ENCODE measurements at places on chromosomes 12 and 14. TPM values are rescaled to one million over a fixed set of nuclear protein-coding genes. Genes with fewer than 3 reads are reported as not detected.

- no peaks in the 10 kb centered on the region for H3K27me3 ChIP-seq
- no peak overlapping the region for H3K27ac ChIP-seq
- no peaks in the 10 kb centered on the region for H3K4me1 ChIP-seq
Measured at GRCh38 chr14:22464422-22465142, 124.4 kb downstream of the DAD1 start.

DNA sequence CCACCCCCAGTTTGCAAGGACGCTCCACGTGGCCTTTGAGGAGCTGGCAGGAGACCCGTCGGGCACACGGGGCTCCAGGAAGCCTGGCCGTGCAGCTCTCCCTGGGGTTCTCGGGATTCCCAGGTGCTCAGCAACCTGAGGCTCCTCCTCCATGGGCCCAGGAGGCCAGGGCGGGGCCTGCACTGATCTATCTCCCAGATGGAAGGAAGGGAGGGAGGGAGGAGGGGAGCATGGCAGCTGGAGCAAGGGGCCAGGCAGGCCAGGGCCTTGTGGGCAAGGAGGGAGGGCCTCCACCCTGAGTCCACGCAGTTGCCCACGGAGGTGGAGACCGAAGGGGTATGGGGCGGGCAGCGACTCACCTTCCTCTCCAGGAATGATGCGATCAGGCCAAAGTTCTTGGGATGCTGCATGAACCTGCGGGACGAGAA is 127.3 kb downstream of the RFLNA start:
- peak overlapping the region; percentile 98 for H3K27ac ChIP-seq
- H3K4me1 ChIP-seq: peaks cover 12% of the 10 kb centered on the region
- peak; percentile 91 for DNase-seq
- H3K27me3 ChIP-seq: no peaks in the 10 kb centered on the region
- H3K4me3 ChIP-seq: peak overlapping the region; percentile 9

GRCh38 chr12:25904442-25904841 is 54.0 kb upstream of the RASSF8 start:
- H3K27me3 ChIP-seq: no peaks in the 10 kb centered on the region
- H3K4me1 ChIP-seq: no peaks in the 10 kb centered on the region
- no peak for DNase-seq
- H3K36me3 ChIP-seq: no peaks in the 10 kb centered on the region
- no peak overlapping the region for H3K27ac ChIP-seq

DNA sequence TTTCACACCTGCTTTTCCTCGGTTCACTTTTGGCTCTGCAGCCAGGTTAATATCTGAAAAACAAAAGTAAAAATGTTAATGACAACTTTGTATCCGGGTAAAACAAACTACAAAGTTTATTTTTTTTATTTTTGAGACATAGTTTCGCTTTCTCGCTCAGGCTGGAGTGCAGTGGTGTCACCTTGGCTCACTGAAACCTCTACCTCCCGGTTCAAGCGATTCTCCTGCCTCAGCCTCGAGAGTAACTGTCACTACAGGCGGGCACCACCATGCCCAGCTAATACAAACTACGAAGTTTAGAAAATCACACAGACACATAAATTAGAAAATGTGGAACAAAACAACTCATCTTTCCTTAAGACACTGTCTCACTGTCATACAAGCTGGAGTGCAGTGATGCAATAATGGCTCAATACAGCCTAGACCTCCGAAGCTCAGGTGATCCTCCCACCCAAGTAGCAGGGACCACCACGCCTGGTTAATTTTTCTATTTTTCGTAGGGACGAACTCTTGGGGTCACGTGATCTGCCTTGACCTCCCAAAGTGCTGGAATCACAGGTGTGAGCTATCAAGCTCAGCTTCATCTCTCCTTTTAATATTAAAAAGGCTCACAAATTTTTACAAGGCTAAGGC is 38.1 kb downstream of the HNRNPC start:
- no peaks in the 10 kb centered on the region for H3K4me1 ChIP-seq
- H3K27me3 ChIP-seq: no peaks in the 10 kb centered on the region
- no peak for DNase-seq

DNA sequence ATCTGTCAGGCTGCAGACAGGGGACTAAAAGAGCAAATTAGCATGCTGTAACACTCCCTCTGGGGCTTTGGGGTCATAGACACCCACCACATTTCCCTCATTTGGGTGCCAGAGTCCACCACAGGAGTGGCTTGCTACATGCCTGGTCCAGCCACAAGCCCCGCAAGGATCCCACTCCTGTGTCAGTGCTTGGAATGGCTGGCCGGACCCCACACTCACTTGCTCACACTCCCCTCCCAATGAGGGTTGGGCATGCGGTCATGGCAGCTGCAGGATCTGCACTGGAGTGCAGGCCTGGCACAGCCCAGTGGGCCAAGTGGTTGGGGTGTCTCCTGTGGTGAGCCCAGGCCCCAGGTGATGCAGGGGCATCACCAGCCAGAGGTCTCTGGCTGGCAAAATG is 59.9 kb downstream of the TSPAN19 start:
- H3K4me3 ChIP-seq: no peak overlapping the region
- no peaks in the 10 kb centered on the region for H3K36me3 ChIP-seq
- no peak overlapping the region for H3K27ac ChIP-seq
- H3K4me1 ChIP-seq: no peaks in the 10 kb centered on the region

DNA sequence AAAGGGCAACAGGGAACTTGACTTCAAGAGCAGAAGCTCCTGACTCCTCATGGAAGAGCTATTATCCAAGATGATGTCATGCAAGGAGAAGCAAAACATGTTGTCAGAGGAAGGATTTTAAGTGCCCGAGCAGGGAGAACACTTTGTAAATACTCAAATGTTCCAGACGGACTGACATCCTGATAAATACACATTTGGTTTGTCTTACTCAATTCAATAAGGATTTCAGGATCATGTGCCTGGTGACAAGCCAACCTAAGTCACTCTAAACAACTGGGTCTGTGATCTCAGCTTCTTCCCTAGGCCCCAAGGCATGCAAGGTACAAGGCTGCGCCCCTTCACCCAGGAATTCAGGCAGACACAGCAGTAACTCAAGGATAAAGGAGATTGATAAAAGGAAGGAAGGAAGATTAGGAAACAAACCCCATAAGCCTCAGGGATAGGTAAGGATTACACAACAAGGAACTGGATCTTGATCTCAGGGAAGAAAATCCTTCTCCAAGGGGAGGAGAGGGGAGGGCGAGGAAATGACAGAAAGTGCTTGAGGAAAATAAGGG is 26.8 kb upstream of the CEBPE start:
- peak overlapping the region; percentile 86 for H3K27ac ChIP-seq
- H3K4me1 ChIP-seq: peaks cover 3% of the 10 kb centered on the region
- no peak for DNase-seq
- H3K4me3 ChIP-seq: no peak overlapping the region
- H3K36me3 ChIP-seq: no peaks in the 10 kb centered on the region

- H3K27ac ChIP-seq: no peak overlapping the region
- no peak for DNase-seq
- H3K4me1 ChIP-seq: no peaks in the 10 kb centered on the region
- H3K36me3 ChIP-seq: no peaks in the 10 kb centered on the region
- no peak overlapping the region for H3K4me3 ChIP-seq
- H3K27me3 ChIP-seq: no peaks in the 10 kb centered on the region
Measured at GRCh38 chr12:128459067-128459466, 192.1 kb downstream of the TMEM132C start.

- H3K36me3 ChIP-seq: peaks cover 21% of the 10 kb centered on the region
- peak overlapping the region; percentile 58 for H3K27ac ChIP-seq
- DNase-seq: no peak
- no peaks in the 10 kb centered on the region for H3K4me1 ChIP-seq
Measured at GRCh38 chr12:120183211-120183631, 11.3 kb downstream of the GCN1 start.

DNA sequence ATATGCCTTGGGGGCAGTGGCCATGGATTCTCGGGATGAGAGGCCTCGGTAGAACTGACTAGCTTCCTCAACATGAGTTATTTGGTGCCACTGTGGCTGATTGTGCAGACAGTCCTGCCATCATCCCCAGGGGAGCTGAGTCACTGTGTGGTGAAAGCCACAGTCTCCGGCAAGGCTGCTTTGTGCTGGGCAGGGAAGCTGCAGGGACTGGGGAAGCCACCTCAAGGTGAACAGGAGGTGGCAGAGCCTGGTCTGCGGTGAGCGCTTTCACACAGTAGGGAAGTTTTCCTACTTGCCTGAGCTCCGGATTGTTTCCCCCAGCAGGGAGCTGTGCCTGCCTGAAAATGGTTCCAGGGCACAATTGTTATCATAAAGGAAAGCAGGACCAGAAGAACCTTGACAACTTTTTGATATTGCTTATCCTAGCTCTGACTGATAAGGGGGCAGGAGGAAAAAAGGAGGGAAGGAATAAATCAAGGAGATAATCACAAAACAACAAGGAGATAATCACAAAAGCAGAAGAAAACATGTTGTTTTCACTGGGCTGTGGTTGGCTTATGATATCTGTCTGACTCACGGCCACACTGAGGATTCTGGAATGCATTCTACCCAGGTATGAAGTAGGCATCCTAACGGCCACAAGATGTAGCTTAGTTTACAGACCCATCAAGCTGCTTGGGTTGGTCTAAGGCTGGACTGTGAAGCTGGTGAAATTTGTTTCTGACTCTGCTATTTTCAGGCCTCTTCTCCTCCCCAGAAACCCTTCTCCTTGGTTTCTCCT is 32.2 kb upstream of the GNG2 start:
- H3K27ac ChIP-seq: no peak overlapping the region
- no peak overlapping the region for H3K4me3 ChIP-seq
- DNase-seq: no peak
- no peaks in the 10 kb centered on the region for H3K36me3 ChIP-seq
- H3K4me1 ChIP-seq: no peaks in the 10 kb centered on the region
- H3K27me3 ChIP-seq: no peaks in the 10 kb centered on the region

GRCh38 chr12:102484017-102484416 is 3.7 kb upstream of the IGF1 start:
- H3K36me3 ChIP-seq: no peaks in the 10 kb centered on the region
- peak overlapping the region; percentile 74 for H3K27ac ChIP-seq
- H3K4me3 ChIP-seq: peak overlapping the region; percentile 46
- H3K4me1 ChIP-seq: peaks cover 6% of the 10 kb centered on the region
- DNase-seq: no peak
- no peaks in the 10 kb centered on the region for H3K27me3 ChIP-seq

GRCh38 chr12:68913682-68914081 is 19.3 kb downstream of the CPM start:
- no peaks in the 10 kb centered on the region for H3K4me1 ChIP-seq
- no peak overlapping the region for H3K27ac ChIP-seq
- DNase-seq: no peak
- no peaks in the 10 kb centered on the region for H3K36me3 ChIP-seq

DNA sequence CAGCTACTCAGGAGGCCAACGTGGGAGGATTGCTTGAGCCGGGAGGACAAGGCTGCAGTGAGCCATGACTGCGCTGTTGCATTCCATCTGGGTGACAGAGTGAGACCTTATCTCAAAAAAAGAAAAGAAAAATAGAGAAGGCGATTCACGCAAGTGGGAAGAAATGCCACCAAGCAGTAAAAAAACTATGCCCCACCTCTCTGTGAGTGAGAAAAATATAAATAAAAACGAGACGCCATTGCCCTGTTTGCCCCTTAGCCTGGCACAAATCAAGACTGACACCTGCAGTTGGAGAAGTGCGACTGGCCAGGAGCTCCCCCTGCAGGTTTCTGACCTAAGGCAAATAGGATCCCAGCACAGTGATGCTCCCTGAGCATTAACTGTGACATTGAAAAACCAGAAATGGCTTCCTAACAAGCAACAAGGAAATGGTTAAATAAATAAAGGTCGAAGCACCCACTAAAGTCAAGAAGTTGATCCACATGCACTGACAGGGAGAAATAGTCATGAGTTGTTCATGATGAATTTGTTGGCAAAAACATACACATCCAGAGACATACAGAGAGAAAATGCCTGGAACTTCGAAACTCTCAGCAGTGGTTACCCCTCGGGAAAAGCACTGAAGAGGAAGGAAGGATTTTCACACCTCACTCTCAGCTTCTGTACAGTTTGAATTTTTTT is 21.1 kb downstream of the GSC start:
- H3K36me3 ChIP-seq: no peaks in the 10 kb centered on the region
- no peak overlapping the region for H3K27ac ChIP-seq
- DNase-seq: no peak
- no peak overlapping the region for H3K4me3 ChIP-seq
- H3K27me3 ChIP-seq: no peaks in the 10 kb centered on the region
- H3K4me1 ChIP-seq: no peaks in the 10 kb centered on the region

DNA sequence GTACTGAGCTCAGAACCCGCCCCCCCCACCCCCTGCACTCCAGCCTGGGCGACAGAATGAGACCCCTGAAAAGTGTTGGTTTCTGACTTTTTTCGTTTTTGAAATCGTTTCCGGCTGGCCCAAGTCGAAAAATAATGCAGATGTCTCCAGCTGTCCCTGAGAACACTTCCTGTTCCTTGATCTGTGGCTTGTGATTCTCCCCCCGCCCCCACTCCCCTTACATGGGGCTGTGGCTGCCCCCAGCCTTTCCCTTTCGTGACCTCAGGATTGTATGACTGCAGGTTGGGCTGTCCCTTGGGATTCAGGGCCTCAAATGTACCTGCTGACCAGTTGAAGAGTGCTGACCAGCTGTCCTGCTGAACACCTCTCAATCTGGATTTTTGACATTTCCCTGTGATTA is 34.1 kb downstream of the NOC4L start:
- no peak overlapping the region for H3K27ac ChIP-seq
- H3K4me1 ChIP-seq: no peaks in the 10 kb centered on the region
- peaks cover 5% of the 10 kb centered on the region for H3K27me3 ChIP-seq
- no peak for DNase-seq
- H3K4me3 ChIP-seq: no peak overlapping the region

GRCh38 chr14:81247271-81247766 is 26.6 kb upstream of the GTF2A1 start:
- no peaks in the 10 kb centered on the region for H3K36me3 ChIP-seq
- no peaks in the 10 kb centered on the region for H3K4me1 ChIP-seq
- H3K27ac ChIP-seq: no peak overlapping the region
- H3K4me3 ChIP-seq: no peak overlapping the region
- no peaks in the 10 kb centered on the region for H3K27me3 ChIP-seq
- no peak for DNase-seq

DNA sequence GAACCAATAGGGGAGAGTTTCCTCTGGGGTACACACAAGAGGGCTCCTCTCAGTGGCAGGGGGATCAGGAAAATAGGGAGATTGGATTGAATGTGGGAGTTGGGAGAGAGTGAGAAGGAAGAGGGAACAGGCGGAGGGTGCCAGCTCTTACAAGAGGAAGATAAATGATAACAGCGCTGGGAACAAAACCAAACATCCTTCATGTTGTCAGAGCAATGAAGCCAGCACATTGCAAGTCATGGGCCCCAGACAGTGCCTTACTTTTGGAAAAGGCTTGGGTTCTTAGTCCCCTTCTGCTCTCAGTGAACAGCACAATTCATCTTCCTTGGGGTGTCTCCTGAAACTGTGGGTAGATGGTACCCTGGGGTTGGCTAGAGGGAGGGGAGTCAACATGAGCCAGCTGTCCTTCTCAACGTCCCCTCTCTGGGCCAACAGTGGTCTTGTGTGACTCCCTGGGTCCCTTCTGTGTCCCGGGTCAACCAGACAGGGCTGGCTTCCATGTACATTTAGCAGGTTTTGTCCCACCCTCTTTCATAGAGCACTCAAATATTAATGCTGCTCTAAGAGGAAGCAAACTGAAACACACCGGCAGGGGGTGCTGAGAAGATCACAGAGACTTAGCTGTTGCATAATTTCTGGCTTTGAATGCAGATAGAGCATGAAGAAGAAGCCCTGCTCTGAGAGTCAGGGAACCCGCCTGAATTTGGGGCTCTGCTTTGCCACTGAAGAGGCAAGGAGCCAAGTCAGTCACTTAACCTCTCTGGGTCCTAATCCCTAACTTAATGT is 138.5 kb downstream of the ESRRB start:
- H3K27me3 ChIP-seq: no peaks in the 10 kb centered on the region
- H3K4me3 ChIP-seq: no peak overlapping the region
- no peaks in the 10 kb centered on the region for H3K4me1 ChIP-seq
- H3K36me3 ChIP-seq: no peaks in the 10 kb centered on the region
- H3K27ac ChIP-seq: no peak overlapping the region
- no peak for DNase-seq

Gene EFS
- 18.0 TPM for total RNA-seq

Gene PELI2
- total RNA-seq: 16.2 TPM

Gene RIMKLB
- total RNA-seq: 51.5 TPM

Gene NEDD1
- 19.0 TPM for total RNA-seq

Gene RND1
- total RNA-seq: 1.1 TPM

Data from breast epithelium (tissue), 4 donors.